ENCODE measurements at places on chromosomes 12 and 14.

DNA sequence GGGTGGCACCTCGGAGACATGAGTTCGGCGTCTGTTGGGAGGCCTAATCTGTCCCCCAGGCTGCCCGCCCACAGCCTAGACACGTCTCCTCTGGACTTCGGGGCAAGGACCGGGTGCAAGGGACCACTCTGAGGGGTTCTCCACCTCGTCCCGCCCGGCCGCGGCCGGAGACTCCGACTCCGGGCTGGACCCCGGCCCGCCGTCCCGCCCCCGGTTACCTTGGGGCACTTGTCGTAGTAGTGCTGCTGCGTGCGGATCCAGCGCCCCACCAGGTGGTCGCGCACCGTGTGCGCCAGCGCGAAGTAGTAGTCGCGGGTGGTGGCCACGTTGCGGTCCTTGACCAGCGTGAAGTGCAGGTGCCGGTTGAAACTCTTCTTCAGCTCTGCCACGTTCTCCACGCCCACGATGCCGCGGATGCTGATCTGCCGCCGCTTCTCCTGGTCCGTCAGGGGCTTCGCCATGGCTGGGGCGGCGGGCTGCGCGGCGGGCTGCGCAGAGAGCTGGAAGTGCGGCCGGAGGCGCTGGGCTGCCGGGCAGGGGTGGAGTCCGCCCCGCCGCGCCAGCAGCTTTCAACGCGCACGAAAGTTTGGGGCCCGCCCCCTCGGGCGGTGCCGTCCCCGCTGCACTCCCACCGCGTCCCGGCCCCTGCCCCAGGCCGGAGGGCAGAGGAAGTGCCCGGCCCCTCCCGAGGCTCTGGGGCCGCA lies at the start of gene PYGL:
Gene PYGL, minus strand, starts transcription at position 541 of the 704 bp plus-strand sequence. Its CDS starts 80 bp downstream, at position 461.
- DNase-seq = no peak

DNA sequence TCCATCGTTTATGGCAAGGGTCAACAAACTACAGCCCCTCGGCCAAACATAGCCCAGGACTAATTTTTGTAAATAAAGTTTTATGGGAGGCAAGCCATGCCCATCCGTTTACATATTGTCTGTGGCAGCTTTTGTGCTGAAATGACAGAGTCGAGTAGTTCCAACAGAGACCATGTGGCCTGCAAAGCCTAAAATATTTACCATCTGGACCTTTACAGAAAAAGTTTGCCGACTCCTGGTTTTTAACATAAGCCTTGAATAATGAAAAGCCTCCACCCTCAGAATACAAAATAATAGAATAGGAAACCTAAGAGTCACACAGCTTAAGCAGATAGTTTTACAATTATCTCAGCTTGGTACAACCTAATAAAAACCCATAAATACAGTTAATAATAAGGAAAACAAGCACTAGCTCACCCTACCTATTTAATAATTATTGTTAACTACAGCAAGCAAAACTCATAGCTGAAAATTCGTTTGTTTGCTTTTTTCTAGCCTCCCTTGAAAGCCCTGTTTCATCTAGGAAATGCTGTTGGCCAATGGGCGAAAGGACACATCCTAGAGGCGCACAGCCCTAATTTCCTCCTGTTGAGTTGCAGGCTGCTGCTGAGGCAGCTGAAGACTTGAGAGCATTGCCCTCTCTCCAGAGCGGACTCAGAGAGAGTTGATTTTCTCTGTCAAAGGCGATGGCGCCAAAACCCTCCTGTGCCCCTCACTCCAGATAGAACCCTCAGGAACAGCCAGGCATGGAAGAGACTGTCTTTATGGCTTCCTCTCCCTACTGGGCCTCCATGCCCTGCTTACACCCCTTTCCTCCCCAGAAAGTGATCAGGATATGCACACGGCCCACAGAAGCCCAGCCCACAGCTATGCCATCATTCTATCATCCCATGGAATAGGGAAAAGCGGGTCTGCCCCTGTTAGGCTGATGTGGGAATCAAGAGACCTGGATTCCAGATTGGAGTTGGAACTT lies 107.2 kb downstream of the DPF3 start:
- DNase-seq = no peak

DNA sequence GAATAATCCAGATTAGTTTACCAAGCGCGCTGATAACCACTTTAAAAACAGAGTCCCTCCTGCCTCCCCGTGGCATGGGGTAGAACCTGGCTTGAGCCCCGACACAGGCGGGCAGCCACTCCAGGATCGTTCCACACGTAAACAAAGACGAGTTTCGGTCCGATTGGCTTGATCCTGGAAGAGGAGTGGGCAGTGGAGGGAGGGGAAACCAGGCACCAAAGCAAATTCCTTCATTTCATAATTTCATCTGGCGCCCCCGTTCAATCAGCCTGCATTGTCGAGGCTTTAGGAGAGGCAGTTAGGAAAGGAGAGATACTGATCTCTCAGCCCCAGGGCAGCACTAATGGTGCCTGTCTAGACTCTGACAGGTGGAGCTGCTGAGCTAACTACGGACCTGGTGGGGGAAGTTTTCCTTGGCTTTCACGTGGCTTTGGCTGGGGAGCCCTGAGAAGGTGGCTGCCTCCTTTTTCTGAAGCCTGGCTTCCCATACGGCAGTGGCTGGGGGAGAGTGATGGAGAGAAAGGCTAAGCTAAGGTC lies 751 bp upstream of the GPRC5A start:
- DNase-seq = no peak

DNA sequence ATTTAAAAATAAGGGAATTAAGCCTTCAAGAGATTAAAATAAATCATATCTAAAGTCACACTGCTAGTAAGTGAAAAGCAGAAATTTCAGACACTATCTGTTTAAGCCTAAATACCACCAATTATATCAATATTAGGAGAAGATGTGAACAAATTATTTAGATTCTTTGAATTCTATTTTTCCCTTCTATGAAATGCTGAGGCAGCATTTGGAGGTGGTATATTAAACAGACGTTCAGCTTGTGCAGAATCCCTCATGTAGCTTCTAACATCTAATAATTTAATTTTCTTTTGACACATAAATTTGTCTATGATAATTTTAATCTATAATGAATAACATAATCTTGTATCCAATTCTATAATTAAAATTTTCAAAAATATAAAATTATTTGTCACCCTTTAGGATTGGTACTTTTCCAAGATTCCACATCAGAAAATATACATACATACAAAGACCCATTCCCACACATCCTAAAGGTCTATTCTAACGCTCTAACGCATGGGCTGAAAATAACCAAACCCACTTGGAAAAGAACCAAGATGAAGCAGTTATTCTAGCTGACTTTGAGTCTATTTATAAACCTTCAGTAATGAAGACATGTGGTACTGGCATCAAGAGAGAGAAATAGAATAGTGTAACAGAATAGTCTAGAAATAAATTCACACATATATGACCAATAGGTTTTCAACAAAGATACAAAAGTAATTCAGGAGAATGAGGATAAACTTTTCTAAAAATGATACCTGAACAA lies 751.8 kb downstream of the GALC start:
- no peak for DNase-seq

Data from esophagus squamous epithelium (tissue), 5 donors.